ENCODE measurements at places on chromosomes 3 and 15.

DNA sequence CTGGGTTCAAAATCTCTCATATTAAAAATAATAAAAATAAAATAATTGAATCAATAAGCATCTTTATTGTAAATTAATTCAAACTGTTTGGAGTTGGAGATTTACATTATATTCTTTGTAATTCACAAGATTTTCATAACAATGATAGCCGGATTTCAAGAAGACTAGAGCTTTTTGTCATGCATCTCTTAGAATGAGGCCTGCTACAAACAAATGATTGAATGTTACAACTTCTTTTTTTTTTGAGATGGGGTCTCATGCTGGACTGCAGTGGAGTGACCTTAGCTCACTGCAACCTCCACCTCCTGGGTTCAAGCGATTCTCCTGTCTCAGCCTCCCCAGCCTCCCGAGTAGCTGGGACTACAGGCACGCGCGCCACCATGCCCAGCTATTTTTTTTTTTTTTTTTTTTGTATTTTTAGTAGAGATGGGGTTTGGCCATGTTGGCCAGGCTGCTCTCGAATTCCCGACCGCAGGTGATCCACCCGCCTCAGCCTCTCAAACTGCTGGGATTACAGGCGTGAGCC lies 3.5 kb downstream of the SLTM start:
- DNase-seq: no peak

DNA sequence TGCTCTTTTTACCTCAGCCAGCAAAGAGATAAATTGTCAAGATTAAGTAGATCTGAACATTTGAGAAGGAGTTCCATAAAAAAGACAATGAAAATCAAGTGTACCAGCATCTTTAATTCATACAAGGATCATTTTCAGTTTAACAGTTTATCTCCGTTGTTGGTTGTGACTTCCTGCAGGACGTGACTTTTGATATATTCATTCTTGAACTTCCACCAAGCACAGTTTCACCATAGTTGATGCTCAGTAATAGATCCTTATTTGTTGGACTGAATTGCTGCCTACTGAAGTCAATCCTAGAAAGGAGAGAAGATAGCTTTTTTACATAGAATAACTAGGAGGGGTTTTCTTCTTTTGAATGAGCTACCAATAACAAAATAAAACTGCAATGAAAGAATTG lies 408.2 kb downstream of the LPP start:
- no peak for DNase-seq

DNA sequence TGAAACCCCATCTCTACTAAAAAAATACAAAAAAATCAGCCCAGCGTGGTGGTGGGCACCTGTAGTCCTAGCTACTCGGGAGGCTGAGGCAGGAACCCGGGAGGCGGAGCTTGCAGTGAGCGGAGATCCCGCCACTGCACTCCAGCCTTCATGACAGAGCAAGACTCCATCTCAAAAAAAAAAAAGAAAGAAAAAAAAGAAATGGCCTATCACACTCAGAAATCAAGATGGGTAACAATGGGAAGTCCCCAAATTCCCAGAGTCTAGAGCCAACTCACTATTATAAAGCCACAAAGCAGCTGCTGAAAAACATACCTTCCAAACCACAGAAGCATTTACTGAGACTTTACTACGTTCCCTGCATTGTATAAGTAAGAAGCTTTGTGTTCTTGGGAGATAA lies 7.5 kb downstream of the HDGFL3 start:
- no peak for DNase-seq

DNA sequence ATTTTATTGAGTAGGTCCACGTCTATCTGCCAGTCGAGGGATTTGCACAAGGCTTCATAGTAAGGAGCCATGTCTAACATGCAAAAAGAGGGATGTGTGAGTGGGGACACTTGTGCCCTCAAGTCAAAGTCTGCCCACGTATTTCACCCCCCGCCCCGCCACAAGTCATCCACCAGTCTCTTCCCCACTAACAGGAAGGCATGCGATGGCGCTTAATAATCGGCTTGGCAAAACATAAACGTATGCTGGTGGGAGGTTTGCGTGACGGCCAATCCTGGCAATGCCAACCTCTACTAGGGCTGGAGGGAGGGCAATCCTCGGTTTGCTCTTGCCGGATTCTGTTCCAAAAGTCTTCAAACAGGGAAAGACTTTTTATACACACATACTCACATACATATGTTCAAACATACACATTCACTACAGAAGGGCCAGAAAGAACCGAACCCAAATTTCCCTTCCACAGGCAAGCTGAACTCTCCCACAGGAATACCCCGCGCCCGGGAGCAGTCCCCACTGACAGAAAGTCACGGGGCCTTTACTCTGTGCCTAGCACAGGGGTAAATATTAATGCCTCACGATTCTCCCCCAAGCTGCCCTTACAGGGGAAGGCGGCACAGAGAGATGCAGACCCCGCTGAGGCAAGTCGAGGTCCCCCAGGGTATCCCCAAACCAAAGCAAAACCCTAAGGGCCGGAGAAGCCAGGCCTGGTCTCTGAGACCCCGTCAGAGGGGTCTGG lies 675 bp downstream of the PSMD6 start:
- no peak for DNase-seq

DNA sequence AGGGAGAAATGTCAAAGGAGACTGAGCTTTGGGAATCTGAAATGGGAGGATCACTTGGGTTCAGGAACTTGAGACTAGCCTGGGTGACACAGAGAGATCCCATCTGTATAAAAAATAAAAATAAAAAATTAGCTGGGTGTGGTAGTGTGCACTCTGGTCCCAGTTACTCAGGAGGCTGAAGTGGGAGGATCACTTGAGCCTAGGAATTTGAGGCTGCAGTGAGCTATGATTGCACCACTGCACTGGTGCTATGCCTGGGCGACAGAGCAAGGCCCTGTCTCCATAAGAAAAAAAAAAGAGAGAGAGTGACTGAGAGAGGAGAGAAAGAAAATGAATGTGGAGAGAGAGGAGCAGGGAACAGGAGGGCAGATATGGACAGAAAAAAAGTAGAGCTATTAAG lies 72.8 kb downstream of the SENP2 start:
- DNase-seq: no peak
